Testis (tissue), 5 donors: ENCODE measurements at places on chromosomes 4 and X.

- no peak for DNase-seq
These were observed 190.1 kb upstream of the C1QTNF7 start for GRCh38 chr4:15237648-15238230.

DNA sequence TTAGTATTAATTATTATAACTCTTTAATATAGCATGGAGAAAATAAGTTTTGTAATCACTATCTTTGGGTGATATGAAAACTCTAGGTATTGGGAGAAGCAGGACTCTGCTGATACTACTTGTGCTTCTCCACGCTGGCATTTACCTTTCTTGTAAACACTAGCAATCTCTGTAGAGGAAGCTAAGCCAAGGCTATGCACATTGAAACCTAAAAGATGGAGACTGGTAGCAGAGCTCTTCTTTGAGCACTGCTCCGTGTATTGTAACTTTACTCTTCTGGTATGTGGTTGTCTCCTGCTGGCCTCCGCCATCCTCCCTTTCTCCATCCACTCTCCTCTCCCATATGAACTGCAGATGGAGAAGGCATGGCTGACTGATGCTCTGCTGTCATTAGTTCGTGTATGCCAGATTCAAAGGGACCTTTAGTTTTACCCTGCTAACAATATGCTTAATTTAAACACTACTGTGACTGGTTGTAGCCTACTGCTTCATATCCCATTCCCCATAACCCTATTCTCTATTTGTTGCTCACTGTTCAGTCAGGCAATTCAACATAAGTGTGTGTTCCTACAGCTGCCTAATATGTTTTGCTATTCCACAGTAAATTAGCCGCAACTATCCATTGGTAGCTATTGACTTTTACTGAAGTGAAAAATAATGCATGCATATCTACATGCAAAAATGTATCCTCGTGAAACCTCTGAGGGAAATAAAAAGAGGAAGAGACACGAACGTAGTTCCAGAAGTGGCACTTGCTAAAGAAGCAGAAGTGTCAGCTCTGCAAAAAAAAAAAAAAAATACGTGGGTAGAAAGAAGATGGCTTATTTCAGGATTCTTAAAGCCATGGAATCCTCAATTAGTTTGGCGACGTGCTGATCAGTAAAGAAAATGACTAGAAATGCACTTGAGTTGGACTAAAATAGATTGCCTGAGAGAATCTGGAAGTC lies 55.6 kb upstream of the CCSER1 start:
- DNase-seq, result no peak

DNA sequence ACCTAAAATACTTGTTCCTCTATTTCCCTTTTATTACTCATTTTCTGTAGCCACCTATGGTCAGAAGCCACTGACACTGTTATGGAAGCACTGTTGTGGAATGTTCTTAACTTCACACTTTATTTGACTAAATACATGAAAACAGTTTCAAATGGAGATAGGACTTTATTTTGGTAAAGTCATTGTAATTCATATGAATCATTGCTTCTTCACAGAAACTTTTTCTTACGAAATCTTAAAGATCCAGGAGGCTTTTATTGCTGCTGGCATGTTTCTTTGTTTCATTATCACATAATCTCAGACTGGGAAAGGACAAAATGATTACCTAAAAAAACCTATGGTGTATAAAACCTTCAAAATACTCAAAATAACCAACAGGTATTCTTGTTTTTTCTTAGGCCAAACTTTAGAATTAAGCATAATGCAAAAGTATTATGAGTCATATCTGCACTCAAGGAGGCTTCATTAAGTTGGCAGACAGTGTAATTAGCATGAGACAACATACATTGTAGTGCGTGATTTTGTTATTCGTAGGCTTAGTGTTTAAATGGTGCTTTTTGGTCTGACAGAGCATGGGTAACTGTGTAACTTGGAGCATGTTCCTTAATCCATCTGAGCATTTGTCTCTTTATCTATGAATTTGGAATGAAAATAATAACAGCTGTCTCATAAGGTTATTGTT lies 58.0 kb downstream of the SH3BGRL start:
- no peak for DNase-seq

DNA sequence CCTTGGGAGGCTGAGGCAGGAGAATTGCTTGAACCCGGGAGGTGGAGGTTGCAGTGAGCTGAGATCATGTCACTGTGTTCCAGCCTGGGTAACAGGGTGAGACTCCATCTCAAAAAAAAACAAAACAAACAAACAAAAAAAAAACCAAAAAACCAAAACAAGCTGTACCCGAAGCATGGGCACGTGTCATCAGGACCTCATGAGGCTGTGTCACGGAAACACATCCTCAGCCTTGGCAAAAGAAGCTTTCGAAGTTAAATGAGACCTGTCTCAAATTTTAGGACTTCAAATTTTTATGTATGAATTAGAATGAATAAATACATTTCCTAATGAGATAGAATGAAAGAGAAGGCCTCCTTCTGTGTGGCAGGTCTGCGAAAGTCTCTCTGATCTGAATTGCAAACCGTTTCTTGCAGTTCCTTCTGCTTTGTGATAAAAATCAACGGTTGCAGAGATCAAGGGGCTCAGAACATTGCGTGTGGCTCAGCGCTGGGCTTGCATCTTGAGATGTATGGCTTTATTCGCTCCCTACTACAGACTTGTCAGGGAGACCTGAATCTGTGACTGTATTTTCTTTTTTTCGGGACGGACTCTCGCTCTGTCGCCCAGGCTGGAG lies 19.5 kb upstream of the CRLF2 start:
- no peak for DNase-seq

- DNase-seq, result no peak
These were observed 92.8 kb upstream of the CCDC160 start for GRCh38 chrX:134144231-134144630.

- no peak for DNase-seq
These were observed 54.7 kb downstream of the CD38 start for GRCh38 chr4:15832523-15833451.

DNA sequence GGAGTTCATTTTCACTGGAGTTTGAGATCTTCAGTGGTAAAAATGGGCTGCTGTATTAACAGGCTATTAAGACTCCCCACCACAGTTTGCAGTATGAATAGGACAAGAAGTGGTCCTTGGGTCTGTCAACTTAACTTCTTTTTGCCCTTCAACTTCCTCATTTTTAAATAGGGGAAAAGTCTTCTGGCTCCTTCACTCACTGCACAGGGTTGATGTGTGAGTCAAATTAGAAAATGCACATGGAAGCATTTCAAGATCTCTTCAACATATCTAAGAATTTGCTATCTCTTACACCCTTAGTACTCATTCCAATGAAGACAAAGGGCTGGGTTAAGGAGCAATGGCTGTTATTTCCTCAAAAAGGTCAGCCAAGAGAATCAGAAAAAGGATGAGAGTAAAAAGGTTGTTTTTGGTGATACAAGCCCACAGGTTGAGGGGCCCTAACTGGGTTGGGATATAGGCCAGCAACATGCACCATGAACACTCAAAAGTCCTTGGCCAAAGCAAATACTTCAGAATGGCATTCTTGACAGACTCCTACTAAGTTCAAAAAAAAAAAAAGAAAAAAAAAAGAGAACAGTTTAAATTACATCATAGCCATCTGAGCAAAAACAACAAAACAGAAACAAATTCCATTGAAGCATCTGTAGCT lies 13.4 kb downstream of the PDE5A start:
- DNase-seq, result no peak

DNA sequence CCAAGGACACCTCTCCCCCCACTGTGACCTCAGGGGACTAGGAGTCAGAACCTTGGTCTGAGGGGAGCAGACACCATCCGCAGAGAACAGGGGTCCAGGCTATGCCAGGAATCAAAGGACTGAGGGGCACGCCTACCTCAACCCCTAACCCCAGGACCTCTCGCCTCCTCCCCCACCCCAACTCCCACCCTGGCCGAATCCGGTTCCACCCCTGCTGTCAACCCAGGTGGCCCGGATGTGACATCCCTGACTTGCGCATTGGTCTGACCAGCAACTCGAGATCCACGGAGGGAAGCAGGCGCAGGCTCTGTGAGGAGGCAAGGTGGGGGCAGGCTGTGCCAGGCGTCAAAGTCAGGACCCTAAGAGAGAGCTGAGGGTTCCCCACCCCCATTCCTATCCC lies 468 bp upstream of the MAGEA4 start:
- peak; percentile 14 for DNase-seq

DNA sequence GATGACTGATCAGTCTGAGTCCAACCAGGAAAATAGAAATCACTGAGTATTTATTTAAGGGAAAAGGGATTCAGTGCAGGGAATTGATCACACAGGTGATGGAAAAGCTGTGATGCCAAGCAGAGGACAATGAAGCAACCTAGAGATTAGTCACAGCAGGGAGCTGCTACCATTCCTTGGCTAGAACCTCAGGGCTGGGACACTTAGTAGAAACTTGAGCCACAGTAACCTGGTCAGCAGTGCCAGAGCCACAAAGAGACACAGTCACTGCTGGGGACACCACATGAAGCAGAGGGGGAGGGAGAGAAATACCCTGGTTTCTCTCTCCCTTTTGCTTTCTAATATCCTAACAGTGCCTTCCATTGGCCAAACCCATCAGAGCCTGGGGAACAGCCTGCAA lies 38.7 kb downstream of the RTL9 start:
- DNase-seq, result no peak

DNA sequence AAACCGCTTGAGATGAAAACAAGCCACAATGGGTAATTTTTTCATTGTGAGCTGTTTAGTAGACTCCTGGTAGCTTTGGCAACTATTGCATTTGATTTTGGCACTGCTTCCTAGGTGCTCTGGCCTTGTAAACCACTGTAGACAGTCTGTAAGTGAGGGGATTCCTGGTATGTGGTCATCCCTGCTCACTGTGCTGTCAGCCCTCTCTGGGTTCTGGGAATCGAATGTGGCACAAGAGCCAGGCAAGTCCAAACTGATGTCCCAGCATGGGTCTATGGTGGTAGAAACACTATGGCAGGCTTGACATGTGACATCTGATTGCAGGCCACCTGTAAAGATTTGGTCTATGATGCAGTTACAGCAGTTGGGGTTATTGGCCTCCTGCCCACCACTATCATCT lies 2.5 kb downstream of the USP51 start:
- peak; percentile 13 for DNase-seq

DNA sequence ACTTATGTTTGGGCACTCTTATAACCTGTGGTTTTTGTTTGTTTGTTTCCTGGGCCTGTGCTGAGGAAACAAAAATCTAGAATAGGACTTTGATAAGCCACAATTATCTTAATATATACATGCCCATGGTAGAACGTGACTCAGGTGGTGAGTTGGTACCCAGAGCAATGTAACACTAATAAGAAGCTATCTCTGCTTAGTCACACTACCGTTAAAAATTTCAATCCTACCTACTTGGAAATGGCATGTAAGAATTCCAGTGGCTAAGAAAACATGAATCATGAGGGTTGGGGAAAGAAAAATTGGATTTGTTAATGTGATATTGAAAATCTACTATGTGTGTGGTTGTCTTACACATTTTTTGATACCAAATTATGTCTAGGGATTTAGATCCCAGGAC lies 30.5 kb upstream of the ADGRG2 start:
- DNase-seq, result no peak

DNA sequence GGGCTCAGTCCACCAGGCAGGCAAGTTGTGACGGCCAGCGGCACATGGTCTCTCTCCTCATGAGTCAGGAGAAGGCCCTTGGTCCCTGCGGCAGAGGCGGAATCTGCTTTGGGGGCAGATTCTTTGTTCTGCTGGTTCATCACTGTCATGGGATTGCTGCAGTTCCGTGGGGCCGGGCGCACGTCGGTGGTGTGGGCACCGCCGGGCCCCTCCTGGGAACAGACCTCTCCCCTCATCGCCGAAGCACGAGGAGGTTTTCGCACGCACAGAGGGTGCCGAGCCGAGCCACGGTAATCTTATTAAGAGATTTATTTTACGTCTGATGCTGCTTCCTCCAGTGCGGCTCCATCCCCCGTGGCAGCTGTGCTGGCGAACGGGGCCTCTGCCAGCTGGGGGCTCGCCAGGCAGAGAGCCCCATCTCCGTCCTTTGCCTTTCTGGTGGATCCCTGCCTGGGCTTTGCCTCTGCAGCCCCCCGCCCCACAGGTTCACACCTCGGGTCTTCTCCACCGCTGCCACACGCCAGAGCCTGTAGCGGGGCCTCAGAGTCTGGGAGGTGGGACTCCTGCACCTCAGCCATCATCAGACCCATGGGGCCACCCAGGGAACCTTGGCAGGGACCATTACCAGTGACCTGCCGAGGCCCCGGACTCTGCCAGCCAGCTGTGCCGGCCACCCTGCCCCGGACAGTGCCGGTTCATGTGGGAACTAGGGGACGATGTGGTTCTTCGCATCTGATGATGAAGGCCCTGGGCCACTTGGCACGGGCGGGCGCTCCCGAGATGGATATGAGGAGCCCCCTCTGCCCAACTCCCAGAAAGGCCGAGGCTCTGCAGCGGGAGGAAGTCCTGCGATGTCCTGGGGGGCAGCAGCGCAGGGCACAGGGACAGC lies 86.7 kb upstream of the NKX1-1 start:
- no peak for DNase-seq

DNA sequence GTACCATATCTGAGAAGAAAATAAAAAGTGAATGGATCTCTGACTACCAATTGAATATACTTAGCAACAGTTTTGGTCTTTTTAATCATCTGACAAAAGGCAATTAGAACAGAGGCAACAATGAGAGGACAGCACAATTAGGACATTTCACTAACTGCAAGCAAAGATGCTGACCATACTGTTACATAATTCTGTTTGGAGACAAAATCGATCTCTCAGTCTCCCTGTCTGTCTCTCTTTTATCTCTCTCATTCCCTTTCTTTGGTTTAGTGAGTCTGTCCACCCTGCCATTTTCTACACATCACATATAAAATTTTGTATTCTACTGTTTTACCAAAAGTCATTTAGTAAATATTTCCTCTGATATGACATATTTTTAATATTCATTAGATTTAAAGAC lies 2.2 kb upstream of the AFM start:
- DNase-seq, result no peak

DNA sequence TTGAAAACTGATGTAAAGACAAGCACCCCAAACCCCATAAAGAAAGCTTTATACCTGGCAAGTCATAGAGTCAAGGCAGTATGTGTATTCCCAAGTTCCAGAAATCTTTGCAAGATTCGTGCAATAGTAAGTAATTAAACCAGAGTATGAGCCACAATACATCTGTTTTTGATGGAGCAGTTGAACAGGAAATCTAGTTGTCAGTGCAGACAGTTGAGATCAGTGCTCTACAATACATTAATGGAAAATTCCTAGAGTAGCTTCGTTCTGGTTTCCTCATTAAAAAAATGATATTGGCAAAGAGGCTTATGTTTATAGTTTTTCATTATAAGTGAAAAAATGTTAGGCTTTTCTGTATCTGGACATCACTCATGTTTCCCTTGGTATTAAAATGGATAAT lies 575.3 kb downstream of the TRIML1 start:
- DNase-seq, result no peak

- peak; percentile 37 for DNase-seq
These were observed 1.1 kb upstream of the PPP3CA start for GRCh38 chr4:101348367-101348827.

DNA sequence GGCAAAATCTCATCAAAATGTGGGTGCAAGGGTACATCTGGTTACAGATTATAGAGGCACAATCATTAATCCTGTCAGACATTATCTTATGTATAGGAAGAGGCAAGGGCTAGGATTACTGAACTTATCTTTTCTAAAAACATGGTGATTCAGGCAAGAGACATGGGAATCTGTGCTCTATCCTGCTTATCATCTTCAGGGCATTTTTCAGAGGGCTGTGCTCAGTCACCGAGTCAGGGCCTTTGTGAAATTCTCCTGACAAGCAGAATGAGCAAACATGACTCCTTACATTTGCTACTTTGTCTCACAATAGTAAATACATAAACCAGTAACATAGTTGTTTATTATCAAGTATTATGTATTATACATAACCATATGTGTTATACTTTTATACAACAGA lies 84.2 kb upstream of the KCTD8 start:
- no peak for DNase-seq
